ENCODE measurements at places on chromosomes 12 and 14. TPM values are rescaled to one million over a fixed set of nuclear protein-coding genes. Genes with fewer than 3 reads are reported as not detected.

KRT6C gene
- 0.28 TPM for total RNA-seq

HOXC13 gene
- total RNA-seq, result 0.05 TPM

PDE3A gene
- total RNA-seq, result 1.1 TPM

GRCh38 chr12:66242311-66242710 is 53.3 kb downstream of the IRAK3 start:
- no peaks in the 10 kb centered on the region for H3K27me3 ChIP-seq
- no peak overlapping the region for H3K27ac ChIP-seq
- no peaks in the 10 kb centered on the region for H3K36me3 ChIP-seq
- H3K4me1 ChIP-seq, result no peaks in the 10 kb centered on the region

DNA sequence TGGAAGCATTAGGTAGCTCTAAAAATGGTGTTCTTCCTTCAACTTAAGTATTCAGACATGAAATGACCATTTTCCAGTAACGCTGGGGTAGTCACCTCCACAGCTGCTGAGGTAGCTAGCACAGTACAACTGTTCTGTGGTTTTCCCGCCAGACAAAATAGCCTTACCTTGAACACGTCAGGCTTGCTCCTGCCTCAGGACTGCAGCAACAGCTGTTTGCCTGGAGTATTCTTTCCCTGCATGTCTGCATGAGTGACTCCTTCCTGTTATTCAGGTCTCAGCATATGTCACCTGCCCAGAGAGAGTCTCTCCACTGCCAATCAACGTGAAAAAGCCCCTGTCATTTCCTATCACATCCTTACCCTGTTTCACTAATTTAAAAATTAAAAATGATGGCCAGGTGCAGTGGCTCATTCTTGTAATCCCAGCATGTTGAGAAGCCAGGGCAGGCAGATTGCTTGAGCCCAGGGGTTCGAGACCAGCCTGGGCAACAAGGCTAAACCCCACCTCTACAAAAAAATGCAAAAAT is 37.9 kb downstream of the WDR89 start:
- peaks cover 8% of the 10 kb centered on the region for H3K4me1 ChIP-seq
- H3K36me3 ChIP-seq, result peaks cover 7% of the 10 kb centered on the region
- no peaks in the 10 kb centered on the region for H3K27me3 ChIP-seq
- peak overlapping the region; percentile 68 for H3K27ac ChIP-seq
- DNase-seq, result no peak

GRCh38 chr14:44847526-44848309 is 114.0 kb downstream of the KLHL28 start:
- no peaks in the 10 kb centered on the region for H3K4me1 ChIP-seq
- no peak overlapping the region for H3K4me3 ChIP-seq
- no peak for DNase-seq
- no peaks in the 10 kb centered on the region for H3K36me3 ChIP-seq

DNA sequence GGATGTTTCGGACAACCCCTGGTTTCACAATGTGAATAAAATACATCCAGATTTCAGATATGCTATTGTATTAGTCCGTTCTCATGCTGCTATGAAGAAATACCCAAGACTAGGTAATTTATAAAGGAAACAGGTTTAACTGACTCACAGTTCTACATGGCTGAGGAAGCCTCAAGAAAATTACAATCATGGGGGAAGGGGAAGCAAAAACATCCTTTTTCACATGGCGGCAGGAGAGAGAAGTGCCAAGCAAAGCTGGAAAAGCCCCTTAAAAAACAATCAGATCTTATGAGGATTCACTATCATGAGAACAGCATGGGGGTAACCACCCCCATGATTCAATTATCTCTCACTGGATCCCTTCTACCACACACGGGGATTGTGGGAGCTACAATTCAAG is 451.7 kb downstream of the MDGA2 start:
- DNase-seq, result no peak
- no peak overlapping the region for H3K27ac ChIP-seq
- no peak overlapping the region for H3K4me3 ChIP-seq
- no peaks in the 10 kb centered on the region for H3K27me3 ChIP-seq
- no peaks in the 10 kb centered on the region for H3K4me1 ChIP-seq
